ENCODE measurements at places on chromosomes 16 and 17.
A peak's percentile ranks its signal among the peaks of the same experiment; 100 is the strongest.

DNA sequence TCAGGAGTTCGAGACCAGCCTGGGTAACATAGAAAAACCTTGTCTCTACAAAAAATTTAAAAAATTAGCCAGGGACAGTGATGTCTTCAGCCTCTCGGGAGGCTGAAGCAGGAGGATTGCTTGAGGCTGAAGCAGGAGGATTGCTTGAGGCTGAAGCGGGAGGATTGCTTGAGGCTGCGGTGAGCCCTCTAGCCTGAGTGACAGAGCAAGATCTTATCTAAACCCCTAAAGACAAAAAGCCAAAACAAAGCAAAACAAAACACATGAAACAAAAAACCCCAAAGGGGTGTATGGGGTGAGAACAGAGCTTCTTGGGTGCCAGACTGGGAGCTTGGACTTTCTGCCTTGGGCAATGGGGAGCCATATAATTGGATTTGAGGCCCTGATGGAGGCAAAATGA is 2.6 kb downstream of the SPNS3 start:
- DNase-seq = no peak

- DNase-seq = no peak
Observed at GRCh38 chr17:59431601-59432000, 100.1 kb downstream of the YPEL2 start.

GRCh38 chr17:49984283-49984682 is 10.7 kb downstream of the DLX3 start:
- no peak for DNase-seq

DNA sequence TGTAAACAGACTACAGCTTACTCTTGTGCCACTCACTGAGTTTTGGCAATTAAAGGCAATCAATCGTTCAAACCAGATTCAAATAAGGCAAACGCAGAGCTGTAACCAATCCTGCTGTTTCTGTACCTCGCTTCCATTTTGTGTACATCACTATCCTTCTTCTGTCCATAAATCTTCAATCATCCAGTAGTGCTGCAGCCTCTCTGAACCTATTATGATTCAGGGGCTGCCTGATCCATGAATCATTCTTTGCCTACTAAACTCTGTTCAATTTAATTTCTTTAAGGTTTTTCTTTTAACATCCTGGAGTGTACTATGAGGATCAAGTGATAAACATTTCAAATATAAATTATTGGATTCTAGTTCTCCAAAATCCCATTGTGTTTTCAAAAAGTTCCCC is 93.9 kb downstream of the CEP112 start:
- peak; percentile 1 for DNase-seq

DNA sequence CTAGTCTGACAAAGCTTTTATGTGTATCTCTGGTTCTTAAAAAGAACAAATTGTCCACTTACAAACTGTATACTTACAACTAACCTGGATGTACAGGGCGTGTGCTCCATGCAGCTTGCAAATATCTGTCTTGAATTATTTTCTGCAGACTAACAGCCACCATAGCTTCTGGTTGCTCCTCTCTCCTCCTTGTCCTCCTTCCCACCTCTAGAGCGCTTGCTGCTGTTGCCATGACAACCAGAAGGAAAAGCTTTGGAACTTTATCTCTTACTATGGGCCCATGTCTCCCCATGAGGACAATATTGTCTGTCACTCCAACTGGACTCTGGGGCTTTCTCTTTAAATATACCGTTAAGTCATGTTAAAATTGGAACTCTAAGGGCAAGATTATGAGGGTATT is 71.5 kb upstream of the DHX40 start:
- DNase-seq = no peak

DNA sequence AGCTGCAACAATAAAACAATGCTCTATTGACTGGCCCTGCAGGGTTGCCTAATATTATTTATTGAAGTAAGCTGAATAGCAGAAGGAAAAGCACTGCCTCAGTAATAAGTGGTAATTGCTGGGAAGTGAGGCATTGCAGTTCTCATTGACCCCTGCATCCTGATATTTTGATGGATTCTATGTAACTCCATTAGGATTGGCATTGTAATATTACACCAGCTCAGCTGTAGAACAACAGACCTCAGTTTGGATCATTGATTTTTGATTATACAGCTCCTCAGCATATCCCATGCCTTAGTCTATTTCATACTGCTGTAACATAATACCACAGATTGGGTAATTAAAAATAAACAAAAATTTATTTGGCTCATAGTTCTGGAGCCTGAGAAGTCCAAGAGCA is 650.6 kb upstream of the SALL1 start:
- DNase-seq = no peak

- DNase-seq = no peak
Observed at GRCh38 chr17:80960037-80960796, 31.4 kb upstream of the CHMP6 start.

GRCh38 chr17:5780476-5780875 is 196.2 kb upstream of the NLRP1 start:
- DNase-seq = peak; percentile 66

DNA sequence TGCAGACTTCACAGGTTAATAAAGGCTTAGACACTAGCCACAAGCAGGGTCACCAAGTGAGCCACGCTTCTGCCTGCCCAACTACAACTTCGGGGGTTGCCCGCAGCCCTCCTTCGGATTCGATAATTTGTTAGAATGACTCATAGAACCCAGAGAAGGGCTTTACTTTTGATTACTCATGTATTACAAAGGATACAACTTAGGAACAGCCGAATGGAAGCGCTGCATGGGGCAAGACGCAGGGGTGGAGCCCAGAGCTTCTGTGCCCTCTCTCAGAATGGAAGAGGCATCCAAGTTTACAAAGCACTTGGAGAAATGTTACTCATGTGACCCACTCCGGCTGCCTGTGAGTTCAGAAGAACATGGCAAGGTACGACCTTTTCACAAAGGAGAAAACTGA is 7.5 kb upstream of the CDH5 start:
- DNase-seq = no peak
